Stimulated activated CD4-positive, alpha-beta T cell treated with anti-CD3 and anti-CD28 coated beads, Interleukin-1b, Interleukin-23, amount 100 ng/mL, for 48 hours (primary cell): ENCODE measurements at places on chromosomes 3 and 15.

DNA sequence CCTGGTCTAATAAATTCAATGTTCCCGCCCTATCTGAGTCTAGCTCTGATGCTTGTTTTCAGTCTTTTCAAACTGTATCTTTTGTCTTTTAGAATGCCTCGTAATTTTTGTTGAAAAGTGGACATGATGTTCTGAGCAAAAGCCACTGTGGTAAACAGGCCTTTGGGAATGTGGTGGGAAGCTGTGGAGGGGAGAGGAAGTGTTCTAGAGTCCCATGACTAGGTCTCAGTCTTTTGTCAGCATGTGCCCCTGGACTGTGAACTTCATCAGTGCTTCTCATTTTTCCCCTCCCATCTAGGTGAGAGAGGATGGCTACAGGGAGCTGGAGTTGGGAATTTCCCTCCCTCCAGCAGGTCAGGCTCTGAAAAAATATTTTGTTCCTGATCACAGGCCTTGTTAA is 33.7 kb downstream of the SUSD5 start:
- DNase-seq, result no peak

- no peak for DNase-seq
Measured at GRCh38 chr3:11576453-11576852, 67.3 kb downstream of the VGLL4 start.

DNA sequence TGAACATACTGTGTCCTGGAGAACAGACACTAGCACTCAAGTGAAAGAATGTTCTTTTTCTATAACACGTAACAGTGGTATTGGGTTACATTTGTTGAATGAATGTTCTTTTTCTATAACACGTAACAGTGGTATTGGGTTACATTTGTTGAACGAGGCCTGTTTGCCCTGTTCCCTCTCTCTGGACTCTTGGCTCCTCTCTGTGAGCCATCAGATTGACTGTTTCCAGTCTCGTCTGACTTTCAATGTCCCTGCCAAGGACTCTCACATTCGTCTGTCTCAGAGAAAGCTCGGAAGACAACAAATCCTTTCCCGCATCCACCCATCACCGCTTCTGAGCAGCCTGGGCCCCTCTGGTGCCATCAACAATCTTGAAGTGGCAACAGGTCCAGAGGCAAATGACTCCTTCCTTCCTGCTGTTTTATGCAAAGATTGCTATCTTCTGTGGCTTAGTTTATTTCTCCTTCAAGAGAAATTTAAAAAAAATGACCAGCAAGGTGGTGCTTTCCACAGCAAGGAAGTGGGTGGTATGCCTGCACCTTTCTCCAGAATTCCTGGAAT is 8.0 kb downstream of the TMEM45A start:
- no peak for DNase-seq

DNA sequence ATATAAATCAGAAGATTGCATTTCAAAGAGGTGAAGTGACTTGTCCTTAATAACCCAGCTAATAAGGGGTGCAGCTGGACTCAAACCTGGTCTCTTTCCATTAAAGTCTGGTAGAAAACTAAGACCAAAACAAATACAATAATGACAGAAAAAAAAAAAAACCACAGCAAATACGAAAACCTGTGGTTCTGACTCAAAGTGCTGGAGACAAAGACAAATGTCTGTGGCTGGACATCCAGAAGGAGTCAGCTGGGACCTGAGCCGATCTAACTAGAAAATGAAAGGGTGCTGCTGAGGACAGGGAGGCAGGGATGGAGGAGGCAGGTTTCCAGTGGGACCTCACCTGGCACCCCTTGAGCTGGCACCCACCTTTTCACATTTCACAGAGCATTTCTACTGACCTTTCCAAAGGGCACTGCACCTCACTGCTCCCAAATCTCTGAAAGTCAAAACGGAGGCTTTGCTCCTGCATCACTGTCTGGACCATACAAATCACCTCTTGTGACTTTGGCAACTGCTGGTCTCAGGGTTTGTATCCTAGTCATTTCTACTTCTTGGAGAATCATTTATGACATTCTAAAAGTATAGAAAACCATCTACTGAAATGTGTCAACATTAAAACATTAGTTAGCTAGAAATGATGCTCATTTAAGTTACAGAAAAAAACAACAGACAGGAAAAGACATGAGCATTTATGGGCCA is 61.7 kb downstream of the CCNL1 start:
- no peak for DNase-seq

DNA sequence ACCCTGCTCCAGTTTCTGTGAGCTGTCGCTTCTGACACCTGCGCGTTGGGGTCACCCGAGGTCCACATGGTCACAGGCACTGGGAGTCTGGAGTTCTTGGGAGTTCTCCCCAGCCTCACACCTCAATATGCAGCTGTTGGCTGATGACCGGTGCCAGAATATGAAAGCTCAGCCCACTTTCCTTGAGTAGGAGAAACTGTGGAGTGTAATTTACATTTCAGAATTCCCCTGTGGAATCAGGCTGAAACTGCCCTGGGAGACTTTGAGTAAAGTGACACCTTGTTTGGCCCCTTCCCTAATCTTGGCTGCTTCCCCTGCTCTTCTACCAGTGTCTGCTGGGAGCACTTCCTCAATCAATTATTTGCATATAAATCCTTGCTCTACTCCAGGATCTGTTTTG is 255.9 kb downstream of the NFKBIZ start:
- DNase-seq, result no peak

DNA sequence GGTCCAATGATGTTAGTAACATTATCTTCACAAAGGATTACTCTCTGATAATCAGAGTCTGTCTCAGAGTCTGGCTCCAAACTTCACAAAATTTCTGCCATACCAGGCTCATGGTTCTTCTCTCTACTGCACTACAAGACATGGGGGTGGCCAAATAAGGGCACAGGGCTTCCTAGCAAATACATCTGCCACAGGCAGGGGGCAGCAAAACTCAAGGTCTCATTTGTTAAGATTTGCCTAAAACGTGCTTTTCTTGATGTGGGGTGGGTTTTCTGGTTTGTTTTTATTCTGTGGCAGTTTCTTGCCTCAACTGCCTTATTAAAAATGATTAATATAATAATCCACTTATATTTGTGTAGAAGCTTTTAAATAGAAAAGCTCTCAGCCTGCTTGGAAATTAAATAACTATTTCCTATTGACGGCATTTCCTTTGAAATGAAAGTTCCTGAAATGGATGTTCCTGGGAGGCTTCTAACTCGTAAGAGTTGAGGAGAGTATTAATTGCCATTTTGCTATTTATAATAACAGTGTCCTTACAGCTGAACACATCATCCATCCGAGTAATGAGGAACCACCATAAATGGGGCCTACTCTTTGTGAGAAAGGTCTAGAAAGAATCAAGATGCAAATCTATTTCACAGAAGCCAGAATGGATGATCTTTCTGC is 53.8 kb downstream of the SST start:
- peak; percentile 52 for DNase-seq

DNA sequence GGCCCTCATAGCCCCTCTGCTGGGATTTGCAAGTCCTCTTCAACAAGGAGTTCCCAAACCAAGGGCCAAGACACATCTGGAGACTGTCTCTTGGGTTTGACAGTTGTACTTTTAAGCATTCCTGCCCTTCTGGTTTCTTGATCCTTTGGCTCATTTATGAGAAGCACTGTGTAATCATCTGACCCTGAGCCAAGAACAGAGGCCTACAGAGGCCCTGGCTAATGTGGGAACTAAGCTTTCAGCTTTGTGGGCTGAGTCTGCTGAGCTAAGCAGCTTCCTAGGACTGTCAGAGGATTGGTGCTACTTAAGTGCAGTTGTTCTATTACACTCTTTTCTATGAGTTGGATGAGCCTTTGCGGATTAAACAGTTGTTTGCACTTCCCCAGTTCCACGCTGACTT is 178.3 kb downstream of the KBTBD8 start:
- no peak for DNase-seq

DNA sequence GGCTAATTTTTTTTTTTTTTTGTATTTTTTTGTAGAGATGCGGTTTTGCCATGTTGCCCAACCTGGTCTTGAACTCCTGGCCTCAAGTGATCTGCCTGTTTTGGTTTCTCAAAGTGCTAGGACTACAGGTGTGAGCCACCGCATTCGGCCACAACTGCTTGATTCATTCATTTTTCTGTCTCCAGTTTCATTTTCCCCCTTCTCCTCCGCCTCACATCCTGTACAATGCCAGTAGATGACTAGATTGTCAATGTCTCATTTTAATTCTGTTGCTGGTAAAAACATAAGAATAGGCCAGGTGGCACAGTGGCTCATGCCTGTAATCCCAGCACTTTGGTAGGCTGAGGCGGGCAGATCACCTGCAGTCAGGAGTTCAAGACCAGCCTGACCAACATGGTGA is 12.0 kb upstream of the ZNF592 start:
- DNase-seq, result peak; percentile 82

DNA sequence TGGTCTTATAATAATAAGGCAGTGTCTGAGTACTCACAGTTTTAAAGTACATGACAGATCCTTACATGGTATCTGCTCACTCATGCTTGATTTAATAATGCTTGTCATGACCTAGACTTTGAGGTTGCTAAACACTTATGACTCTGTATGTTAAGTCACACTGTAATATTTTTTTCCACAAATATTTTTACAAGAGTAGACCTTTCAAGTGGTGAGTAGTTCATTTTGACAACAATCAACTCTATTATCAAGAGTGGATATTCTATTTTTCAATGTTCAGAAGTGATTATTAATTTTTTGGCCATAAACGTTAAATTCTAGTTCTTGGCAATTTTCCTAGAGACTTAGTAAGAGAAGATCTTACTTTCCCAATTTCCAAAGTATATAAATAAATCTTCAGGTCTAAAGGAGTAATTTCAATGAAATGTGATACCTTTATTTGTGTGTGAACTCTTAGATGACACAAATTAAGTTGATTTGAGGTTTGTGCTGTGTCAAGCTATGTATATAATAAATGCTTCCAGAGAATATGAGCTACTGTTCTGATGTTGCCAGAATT is 104.5 kb downstream of the NLGN1 start:
- DNase-seq, result no peak

- DNase-seq, result no peak
Measured at GRCh38 chr3:175065497-175065896, 206.4 kb downstream of the NAALADL2 start.

DNA sequence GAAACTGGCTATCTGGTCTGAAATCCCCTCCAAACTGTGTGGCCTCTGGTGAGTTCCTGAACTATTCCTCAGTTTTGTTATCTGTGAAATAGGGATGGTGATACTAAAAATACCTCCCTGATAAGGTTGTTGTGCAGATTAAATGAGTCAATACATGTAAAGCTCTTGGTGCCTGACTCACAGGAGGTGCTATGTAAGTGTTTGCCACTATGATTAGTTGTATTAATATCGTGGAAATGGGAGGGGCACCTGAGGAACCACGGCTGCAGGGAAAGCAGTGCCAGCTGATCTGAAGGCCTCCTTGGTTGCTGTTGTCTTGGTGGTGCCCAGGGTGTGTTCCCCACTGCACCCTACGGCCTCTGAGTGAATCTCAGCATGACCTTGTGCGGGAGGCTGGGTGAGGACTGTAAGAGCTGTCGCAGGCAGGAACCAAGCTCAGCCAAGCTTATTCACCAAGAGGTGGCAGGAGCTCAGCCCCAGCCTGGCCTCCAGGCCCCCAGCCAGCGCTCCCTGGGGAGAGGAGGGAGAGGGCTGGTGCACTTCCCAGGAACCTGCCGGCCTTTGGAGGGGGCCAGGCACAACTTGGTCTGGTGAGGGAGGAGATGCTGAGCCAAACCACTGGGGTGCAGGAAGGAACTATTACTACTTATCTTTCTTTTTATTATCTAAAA is 44.8 kb upstream of the CCDC174 start:
- no peak for DNase-seq

DNA sequence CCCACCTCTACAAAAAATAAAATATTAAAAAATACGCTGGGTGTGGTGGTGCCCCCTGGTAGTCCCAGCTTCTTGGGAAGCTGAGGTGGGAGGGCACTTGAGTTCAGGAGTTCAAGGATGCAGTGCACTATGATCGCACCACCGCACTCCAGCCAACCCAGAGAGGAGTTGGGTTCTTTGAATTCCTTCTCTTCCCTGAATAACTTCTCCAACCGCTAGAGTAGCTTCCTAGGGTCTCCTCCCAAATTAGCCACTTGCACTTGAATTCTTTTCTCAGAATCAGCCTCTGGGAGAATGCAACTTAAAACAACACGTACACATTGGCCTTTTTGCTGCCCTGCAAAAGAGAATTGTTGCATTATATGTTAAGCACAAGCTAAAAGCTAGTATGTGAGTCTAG is 272.5 kb downstream of the ABHD5 start:
- DNase-seq, result no peak

- no peak for DNase-seq
Measured at GRCh38 chr15:77858792-77859490, 218.6 kb downstream of the TBC1D2B start.

DNA sequence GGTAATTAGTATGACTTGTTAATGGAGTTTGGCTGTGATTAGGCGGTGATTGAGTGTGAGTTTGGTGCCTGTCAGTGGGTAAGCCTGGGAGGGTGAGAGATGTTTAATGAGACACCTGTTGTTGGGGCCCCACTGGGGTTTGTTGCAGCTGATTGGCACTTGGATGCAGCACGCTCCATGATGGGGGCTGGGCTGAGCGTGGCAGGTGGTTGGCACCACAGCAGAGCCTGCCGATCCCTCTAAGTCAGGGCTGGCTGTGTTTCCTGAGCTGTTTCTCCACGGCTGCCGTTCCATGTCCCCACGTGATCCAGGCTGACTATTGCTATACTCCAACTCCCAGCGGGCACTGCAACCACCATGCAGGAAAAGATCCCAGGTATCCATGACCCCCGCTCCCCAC is 93.5 kb upstream of the ARRDC4 start:
- DNase-seq, result no peak

DNA sequence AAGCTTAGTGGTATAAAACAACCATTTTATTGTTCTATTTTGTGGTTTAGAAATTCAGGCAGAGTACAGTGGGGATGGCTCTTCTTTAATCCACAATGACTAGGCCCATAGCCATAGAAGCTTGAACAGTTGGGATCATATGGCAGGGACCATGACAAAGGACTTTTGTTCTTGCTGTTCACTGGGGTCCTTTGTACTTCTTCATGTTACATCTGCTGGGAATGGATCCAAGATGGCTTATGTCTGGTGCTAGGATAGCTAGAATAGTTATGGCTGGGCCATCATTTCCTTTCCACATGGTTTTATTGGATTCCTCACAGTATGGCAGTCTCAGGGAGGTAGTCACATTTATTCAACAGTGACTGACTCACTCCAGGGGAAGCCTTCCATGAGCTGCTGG is 427.9 kb upstream of the AGTR1 start:
- no peak for DNase-seq

DNA sequence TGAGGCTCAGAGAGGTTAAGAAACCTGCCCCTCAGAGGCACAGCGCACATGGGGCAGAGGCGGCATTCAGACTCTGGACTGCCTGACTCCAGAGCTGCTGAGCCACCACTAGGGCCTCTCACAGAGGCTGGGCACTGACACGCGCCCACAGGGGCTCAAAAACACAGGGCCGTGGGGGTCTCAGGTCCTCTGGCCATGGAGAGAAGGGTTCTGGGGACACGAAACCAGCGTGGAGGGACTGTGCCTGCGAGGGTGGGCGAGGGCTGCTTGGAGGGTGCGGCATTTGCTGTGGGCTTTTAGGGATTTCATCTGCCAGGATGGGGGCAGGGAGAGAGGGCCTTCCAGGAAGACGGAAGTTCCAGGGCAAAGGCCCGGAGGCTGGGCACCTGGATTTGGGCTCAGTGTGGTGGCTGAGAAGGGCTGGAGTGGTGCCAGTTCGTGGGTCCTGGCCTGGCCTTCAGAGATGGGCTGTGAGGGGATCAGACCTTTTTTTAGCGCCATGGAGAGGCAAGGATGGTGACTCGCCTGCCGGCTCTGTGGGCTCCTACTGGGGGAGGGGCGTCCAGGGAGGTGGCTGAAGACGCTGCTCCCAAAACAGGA is 69.6 kb downstream of the EFCAB12 start:
- no peak for DNase-seq
